ENCODE measurements at places on chromosomes 12 and 14. TPM values are rescaled to one million over a fixed set of nuclear protein-coding genes. Genes with fewer than 3 reads are reported as not detected.

The SLC25A21 gene
- total RNA-seq, result not detected

DNA sequence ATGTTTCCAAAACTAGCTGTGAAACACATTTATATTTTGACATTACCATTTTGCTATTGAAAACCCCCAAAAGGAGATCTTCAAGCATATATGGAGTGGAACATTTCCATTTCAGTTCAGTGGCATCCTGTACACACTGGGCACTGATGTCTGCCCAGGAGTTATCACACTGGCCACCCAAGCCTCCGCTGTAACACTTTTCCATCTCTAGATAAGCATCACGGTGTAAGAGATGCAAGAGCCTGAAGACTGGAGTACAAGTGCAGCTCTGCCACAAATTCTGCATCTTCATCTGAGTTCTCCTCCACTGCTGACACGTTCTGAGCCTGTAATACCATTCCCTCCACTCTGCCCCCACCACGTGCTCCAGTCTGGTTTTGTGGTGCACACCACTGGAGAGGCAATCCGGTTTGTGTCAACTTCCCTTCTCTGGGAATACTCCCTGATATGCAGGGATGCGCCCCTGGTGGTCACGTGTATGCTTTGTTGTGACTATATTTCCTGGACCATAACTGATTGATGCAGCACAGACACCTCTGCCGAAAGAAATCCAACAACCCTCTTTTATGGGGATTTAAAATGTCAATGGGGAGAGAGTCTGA is 12.7 kb downstream of the SPTLC2 start:
- H3K4me1 ChIP-seq, result peaks cover 66% of the 10 kb centered on the region
- no peak for DNase-seq
- H3K4me3 ChIP-seq, result no peak overlapping the region
- no peaks in the 10 kb centered on the region for H3K27me3 ChIP-seq

- DNase-seq, result no peak
- peaks cover 4% of the 10 kb centered on the region for H3K27me3 ChIP-seq
- H3K4me3 ChIP-seq, result no peak overlapping the region
- H3K4me1 ChIP-seq, result peaks cover 20% of the 10 kb centered on the region
Measured at GRCh38 chr12:75724307-75724927, 213.0 kb upstream of the KRR1 start.

DNA sequence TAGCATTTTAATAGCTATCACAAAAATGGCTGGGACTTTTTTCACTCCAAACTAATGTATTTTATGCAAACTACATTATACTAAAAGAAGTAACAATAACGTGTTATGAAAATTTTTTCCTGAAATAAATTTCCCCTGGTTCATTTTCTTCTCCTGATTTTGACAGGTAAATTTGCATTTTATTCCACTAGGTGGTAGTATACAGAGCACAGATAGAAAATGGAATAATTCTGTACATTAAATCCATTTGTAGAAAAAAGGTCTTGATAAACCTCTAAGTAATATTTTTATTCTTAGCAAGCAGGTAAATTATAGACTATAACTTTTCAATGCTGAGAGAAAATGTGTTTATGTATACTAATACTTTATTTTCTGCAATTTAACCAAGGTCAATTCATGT is 96.5 kb downstream of the BCAT1 start:
- H3K4me3 ChIP-seq, result no peak overlapping the region
- peaks cover 7% of the 10 kb centered on the region for H3K36me3 ChIP-seq
- no peak for DNase-seq
- no peaks in the 10 kb centered on the region for H3K27me3 ChIP-seq
- H3K27ac ChIP-seq, result no peak overlapping the region
- peaks cover 18% of the 10 kb centered on the region for H3K4me1 ChIP-seq

DNA sequence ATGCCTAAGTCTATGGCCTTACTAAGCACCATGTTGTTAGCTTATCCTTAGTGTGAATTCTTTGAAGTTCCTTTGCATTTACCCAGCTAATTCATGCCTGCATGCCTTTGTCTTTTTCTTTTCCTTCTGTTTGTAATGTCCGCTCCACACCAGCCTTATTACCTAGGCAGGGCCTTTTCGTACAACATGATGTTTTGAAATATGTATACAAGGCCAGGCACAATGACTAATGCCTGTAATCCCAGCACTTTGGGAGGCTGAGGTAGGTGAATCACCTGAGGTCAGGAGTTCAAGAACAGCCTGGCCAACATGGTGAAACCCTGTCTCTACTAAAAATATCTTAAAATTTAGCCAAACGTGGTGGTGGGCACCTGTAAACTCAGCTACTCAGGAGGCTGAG is 1636.5 kb upstream of the SEL1L start:
- no peak for DNase-seq
- no peaks in the 10 kb centered on the region for H3K27me3 ChIP-seq
- no peak overlapping the region for H3K27ac ChIP-seq
- no peak overlapping the region for H3K4me3 ChIP-seq
- no peaks in the 10 kb centered on the region for H3K4me1 ChIP-seq

The WNT1 gene
- not detected for total RNA-seq

DNA sequence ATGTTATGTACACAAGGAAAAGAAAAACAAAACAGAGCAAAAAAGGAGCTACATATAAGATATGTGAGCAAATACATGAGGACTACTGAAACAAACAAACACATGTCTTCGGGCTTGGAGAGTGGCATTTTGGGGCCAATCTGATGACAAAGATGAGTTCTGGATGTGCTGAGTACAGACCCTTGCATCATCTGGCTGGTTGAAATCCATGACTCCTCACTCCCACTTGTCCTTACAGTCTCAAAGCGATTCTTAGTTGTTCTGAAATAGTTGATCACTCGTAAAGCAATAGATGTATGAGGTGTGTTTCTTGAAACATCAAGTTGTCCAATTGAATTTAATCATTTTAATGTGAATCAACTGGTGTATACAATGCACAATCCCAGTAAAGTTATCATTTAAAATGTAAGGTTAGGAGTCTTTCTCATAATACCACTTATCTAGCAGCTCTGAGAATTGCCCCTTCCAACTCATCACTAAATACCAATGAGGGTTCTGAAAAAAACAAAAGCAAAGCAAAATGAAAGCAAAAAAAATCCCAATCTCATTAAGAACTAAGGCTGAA is 136.9 kb downstream of the ITPR2 start:
- no peak for DNase-seq
- peaks cover 39% of the 10 kb centered on the region for H3K36me3 ChIP-seq
- no peak overlapping the region for H3K4me3 ChIP-seq
- H3K4me1 ChIP-seq, result peaks cover 6% of the 10 kb centered on the region
- H3K27ac ChIP-seq, result no peak overlapping the region

The B4GALNT3 gene
- 6.6 TPM for total RNA-seq

The CLEC14A gene
- not detected for total RNA-seq

DNA sequence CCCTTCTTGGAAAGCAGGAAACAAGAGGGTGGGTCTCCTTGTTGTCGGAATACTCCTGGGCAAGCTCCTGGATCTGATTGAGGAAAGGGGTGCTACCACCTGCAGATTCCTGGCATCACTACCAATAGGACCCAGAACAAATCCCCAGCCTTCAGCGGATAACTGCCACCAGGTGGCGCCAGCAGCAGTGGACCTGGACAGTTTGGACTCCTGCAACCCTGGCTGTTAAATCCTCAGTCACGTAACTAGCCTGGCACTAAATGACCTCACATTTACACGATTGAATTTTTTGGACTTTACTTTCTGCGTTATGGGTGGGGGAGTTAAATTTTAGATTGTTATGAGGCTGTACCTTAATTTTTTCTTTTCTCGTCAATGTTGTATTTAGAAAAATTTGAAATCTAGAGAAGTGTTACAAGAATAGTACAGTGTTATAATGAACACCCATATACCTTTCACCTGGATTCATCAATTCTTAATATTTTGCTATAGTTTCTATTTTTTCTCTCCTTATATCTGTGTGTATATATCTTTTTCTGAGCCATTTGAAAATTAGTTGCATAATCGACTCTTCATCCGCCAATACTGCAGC is 95.6 kb downstream of the GAS2L3 start:
- H3K36me3 ChIP-seq, result no peaks in the 10 kb centered on the region
- no peaks in the 10 kb centered on the region for H3K27me3 ChIP-seq
- H3K27ac ChIP-seq, result no peak overlapping the region
- H3K4me1 ChIP-seq, result no peaks in the 10 kb centered on the region

GRCh38 chr12:132437943-132438700 is 51.8 kb upstream of the FBRSL1 start:
- no peak for DNase-seq
- no peak overlapping the region for H3K4me3 ChIP-seq
- no peak overlapping the region for H3K27ac ChIP-seq
- peaks cover 2% of the 10 kb centered on the region for H3K27me3 ChIP-seq
- H3K36me3 ChIP-seq, result no peaks in the 10 kb centered on the region

The SH2B3 gene
- total RNA-seq, result 43.4 TPM

GRCh38 chr12:12171991-12172511 is 94.8 kb downstream of the LRP6 start:
- DNase-seq, result peak; percentile 74
- H3K27ac ChIP-seq, result peak overlapping the region; percentile 64
- no peaks in the 10 kb centered on the region for H3K36me3 ChIP-seq
- H3K4me1 ChIP-seq, result peaks cover 12% of the 10 kb centered on the region
- peaks cover 51% of the 10 kb centered on the region for H3K27me3 ChIP-seq
- no peak overlapping the region for H3K4me3 ChIP-seq

- H3K27ac ChIP-seq, result no peak overlapping the region
- no peak for DNase-seq
- H3K4me3 ChIP-seq, result no peak overlapping the region
- H3K36me3 ChIP-seq, result peaks cover 5% of the 10 kb centered on the region
- H3K27me3 ChIP-seq, result no peaks in the 10 kb centered on the region
Measured at GRCh38 chr12:93709386-93709785, 32.2 kb downstream of the CRADD start.

DNA sequence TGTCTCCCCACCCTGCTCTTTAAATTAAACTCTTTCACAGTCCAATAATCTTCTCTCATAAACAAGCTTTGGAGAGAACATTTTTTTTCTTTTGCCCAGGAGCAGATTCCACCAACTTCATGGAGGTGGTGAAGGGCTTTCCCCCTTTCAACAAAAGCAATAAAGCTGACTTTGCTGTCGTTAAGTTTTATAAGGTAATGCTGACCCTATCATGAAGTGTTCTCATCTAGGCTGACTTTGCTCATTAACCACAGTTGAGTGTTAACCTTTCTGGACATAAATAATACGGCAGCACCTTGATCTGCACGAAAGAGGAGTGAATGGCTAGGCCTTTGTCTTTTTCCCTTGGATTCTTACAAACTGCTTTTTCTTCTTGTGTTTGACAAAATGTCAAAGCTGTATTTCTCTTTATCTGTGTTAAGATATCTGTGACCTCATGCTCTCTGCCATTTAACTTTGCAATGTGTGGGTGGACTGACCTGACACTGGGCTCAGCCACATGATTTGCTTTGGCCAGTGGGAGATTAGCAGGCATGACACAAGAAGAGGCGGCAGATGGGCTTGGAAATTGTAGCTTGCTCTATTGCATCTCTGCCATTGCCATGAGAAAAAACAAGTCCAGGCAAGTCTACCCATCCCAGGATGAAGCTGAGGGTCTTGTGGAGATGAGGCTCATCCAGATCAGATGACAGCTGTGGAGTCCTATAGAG is 470.9 kb upstream of the CCDC196 start:
- H3K36me3 ChIP-seq, result no peaks in the 10 kb centered on the region
- no peak overlapping the region for H3K27ac ChIP-seq
- peaks cover 14% of the 10 kb centered on the region for H3K27me3 ChIP-seq
- DNase-seq, result no peak
- H3K4me1 ChIP-seq, result peaks cover 7% of the 10 kb centered on the region
- H3K4me3 ChIP-seq, result no peak overlapping the region

- peak; percentile 2 for DNase-seq
- H3K27ac ChIP-seq, result no peak overlapping the region
- H3K4me1 ChIP-seq, result peaks cover 4% of the 10 kb centered on the region
- H3K36me3 ChIP-seq, result peaks cover 19% of the 10 kb centered on the region
- no peak overlapping the region for H3K4me3 ChIP-seq
Measured at GRCh38 chr12:46574847-46575246, 202.3 kb upstream of the SLC38A2 start.

The TMTC1 gene
- 0.49 TPM for total RNA-seq

The TAS2R50 gene
- total RNA-seq, result 0.56 TPM

The CCDC184 gene
- total RNA-seq, result 0.38 TPM

The CCDC196 gene
- not detected for total RNA-seq

The GLT1D1 gene
- 2.2 TPM for total RNA-seq

DNA sequence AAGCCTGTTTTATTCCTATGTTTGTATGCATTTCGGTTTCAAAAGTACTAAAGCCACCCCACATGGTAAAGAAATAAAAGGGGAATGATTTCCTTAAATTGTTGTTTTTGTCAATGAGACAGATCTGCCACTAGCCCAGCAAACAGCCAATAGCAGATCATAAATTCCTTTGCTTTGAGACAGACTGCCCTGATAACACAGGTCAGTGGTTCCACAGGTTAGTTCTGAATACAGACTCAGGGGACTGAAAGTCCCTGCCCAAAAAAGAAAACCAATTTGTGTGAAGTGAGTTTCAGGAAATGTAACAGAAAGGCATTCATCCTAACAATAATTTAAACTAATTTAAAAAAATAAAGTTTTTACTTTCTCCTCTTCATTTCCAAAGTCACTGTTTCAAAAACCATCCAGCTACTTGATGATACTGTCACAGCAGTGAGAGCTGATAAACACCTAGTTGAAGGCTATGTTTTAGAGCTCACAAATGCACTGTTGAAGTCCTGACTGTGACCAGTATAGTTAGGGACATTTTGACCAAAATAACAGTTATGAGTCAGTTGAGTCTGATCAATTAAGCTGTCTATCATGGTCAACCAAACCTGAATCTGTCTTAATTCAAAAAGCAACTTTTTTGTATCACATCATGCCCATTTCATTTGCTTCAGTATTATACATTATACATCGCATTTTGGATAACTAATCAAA is 77.7 kb downstream of the LGR5 start:
- no peaks in the 10 kb centered on the region for H3K36me3 ChIP-seq
- H3K4me3 ChIP-seq, result no peak overlapping the region
- H3K4me1 ChIP-seq, result no peaks in the 10 kb centered on the region

The LAG3 gene
- 269 TPM for total RNA-seq

The P2RX2 gene
- total RNA-seq, result not detected

The VCPKMT gene
- total RNA-seq, result 14.3 TPM

The RILPL2 gene
- 17.2 TPM for total RNA-seq

The PLCZ1 gene
- total RNA-seq, result not detected

DNA sequence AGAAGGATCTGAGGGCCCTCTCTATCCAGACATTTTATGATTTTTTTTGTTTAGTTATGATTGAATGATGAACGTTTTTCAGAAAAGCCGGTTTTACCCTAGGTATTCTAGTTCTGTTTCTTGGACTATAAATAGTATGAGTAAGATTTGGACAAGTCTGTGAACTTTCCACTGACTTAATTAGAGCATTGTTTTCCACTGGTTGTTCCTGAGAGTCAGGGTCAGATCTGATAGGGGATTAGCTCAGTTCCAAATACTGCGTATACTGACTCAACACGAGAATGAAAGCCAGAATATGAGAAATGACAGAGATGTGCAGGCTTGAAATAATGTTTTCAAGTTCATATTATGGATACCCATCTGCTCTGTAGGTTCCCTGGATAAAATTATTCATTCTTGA is 361.6 kb downstream of the AEBP2 start:
- no peak for DNase-seq
- H3K27me3 ChIP-seq, result no peaks in the 10 kb centered on the region
- H3K27ac ChIP-seq, result peak overlapping the region; percentile 68

The NPFF gene
- 0.57 TPM for total RNA-seq
